ENCODE measurements at places on chromosomes 12 and 14.

DNA sequence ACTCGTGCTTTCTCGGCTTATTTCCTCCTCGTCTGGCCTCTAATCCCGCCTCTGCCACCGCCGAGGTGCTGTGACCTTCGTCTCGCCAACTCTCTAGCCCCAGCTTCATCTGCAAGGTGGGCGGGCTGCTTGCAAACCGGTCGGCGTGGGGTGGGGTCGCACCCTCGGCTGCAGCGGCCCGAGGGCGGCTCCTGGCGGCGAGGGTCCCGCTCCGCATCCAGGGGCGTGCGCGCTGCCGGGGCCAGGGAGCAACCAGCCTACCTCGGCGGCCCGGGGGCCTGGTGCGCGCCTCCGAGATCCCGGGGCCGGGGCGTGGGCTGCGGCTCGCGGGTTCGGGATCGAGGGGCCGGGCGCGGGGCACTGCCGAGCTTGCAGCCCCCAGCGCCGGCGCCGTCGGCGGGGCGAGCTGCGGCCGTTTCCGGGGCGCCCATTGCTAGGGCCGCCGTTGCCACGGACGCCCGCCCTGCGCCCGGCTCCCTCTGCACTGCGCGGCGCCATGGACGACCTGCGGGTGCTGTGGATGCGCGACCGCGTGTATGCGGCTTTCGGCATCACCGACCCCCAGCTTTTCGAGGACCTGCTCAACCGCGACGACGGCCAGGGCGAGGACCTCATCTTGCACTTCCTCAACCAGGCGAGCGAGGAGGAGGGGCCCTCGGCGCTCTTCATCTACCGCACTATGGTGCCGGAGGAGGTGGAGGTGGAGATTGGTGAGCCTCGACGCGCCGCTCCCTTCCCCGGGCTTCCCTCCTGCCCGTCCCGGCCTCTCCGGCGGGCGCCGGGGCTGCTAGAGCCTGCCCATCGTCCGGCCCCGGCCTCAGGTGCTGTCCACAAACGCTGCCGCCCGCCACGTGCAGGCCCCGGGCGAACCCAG lies at the start of gene DNAH10:
TSS of gene DNAH10 (plus strand) at position 461 of the 874 bp plus-strand sequence. CDS start at position 497, 36 bp downstream.
- no peak for DNase-seq

DNA sequence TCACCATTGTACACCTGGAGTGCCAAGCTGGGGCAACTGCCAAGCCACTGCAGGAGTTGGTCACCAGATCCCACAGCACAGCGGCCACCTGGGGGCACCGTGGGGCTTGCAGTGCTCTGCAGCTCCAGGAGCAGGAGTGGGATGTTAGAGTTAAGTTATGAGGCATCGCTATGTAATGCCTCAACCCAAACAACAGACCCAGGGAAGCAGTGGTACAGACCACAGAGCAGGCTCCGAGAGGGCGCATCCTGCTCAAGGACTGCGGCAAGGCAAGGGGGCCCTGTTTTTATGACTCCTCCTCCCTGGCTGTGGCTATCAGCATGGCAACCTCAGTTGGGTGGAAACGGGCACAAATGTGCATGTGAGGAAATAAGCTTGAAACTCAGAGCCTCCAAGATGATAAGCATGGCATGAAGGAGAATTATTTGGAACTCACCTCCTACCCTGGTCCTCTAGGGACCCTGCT lies 63.1 kb downstream of the ARL6IP4 start:
- DNase-seq: peak; percentile 90

DNA sequence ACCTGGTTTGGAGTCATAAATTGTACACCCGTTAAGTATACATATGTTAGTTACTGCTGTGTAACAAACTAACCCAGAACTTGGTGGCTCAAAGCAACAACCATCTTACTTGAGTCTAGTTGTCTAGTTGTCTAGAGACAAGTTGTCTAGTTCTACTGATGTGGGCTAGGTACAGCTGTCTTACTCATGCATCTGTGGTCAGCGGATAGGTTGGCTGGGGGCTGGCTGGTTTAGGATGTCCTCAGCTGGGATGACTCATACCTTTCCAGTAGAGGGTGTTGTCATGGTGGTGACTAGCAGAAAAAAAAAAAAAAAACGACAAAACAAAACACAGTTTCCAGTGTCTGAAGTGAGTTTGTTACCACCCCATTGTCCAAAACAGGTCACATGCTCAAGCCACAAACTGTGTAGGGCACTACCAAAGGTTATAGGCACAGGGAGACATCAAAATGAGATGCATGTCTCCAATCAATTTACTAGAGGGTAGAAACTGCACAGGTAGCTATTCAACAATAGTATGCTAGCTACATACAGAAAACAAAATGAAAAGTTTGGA lies 680.3 kb downstream of the MED13L start:
- no peak for DNase-seq

GRCh38 chr12:79782172-79782900 lies 91.6 kb upstream of the PAWR start:
- DNase-seq: no peak

DNA sequence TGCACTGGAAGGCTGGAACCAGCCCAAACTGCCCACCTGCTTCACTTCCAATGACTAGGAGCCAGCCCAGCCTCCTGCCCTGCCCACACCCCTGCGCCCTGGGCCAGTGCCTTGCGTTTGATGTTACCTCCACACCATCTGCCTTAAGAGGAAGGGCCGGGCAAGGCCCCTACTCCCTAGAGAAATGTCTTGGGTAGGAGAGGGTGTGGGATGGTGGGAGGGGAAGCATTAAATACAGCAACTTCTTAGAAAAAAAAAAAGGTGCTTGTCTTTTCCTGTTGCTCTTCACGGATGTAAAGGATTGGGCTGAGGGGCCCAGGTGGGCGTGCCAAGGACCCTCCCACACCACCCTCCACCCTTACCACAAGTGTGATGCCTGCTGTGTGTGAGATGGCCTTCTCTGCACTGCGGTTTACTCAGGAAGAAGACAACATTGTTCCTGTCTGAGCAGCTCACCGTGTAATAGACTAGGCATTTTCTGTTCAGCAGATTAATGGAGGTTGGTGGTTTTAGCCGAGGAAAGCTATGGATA lies 99.9 kb downstream of the NINJ2 start:
- DNase-seq: no peak

DNA sequence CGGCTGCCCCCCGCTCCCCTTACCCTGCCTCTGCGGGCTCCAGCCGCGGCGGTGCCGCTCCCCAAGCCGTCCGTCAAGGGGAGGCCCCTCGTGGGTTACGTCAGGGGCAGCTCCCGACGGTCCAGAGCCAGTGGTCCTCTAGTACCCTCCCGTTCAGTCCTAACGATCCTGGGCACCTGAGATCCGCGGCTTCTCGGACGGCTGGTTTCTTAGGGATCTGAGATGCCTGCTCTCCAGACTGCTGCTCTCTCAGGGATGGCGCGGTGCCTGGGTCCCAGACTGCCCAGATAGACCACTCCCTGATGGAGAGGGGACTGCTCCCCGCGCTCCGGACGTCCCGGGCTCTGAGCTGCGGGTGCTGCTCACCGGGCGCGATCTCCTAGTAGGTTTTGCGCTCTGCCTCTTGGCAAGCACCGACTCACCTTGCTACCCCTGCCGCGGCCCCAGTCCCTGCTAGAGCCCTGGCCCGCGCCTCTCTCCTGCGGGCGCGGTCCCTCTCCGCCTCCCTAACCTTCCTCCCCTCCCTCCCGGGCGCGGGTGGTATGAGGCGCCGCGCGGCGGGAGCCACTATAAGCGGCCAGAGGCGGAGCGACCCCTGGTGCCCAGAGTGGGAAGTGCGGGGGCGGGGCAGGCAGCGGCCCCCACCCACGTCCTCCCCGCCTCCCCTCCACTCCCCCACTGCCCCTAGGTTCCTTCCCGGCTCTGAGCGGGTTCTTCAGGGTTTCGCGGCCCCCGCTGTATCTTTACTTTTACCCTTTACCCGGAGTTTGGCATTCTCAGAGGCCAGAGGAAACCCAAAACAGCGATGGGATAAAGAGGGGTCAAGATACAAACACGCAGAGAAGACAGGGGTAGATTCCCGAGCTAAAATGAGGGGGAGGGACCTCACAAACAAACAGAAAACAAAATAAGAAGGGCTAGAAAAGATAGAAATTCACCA lies at the start of gene C1QL4:
TSS of gene C1QL4 (minus strand) at position 544 of the 940 bp plus-strand sequence. CDS start 711 bp downstream, outside the sequence.
- DNase-seq: peak; percentile 82
